GM13976 (cell line): ENCODE measurements at places on chromosomes 2 and 18.

DNA sequence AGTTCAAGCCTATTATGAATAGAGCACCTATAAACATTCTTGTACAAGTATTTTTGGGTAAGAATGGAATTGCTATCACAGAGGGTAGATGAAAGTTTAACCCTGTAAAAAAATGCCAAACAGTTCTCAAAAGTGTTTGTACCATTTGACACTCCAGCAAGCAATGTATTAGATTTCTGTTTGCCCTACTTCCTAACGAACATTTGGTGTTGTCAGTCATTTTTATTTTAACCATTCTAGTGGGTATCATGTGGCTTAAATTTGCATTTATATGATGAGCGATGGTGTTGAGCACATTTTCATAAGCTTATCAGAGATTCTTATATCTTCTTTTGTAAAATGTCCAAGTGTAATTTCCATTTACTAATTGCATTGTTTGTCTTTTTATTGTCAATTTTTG lies 608.2 kb upstream of the ACVR2A start:
- DNase-seq: no peak

- no peak for DNase-seq
Measured at GRCh38 chr18:46098616-46098933, 479 bp upstream of the ATP5F1A start.

- DNase-seq: no peak
Measured at GRCh38 chr2:48043131-48043700, 136.9 kb upstream of the FBXO11 start.

GRCh38 chr2:140861666-140862065 lies 1269.2 kb downstream of the LRP1B start:
- no peak for DNase-seq

DNA sequence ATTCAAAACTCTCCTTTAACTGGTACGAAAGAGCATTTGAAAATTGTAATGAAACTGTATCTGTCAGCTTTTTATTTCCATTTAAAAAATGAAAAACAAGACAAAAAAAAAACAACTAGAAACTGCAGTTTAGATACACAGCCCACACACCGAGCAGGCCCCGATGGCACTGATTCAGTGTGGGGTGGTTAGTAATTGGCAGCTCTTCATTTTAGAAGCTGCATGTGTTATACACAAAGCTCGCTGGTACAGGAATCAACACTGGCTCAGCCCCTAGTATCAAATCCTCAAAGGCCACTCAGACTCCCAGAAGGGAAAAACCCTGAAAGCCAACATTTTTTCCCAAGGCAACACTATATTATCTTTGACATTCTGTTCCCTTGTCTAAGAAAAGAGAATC lies 30.5 kb upstream of the RMDN2 start:
- DNase-seq: no peak
